Dermis blood vessel endothelial cell (primary cell): ENCODE measurements at places on chromosomes 7 and 10. TPM values are rescaled to one million over a fixed set of nuclear protein-coding genes. Genes with fewer than 3 reads are reported as not detected.

CDC123 gene
- 149 and 233 TPM in 2 replicates for total RNA-seq

MAP3K8 gene
- total RNA-seq = 2.5 and 6.3 TPM in 2 replicates

STN1 gene
- total RNA-seq = 39.4 and 39.5 TPM in 2 replicates

PARD3 gene
- 36.4 and 54.7 TPM in 2 replicates for total RNA-seq

MET gene
- 66.4 and 113 TPM in 2 replicates for total RNA-seq

WNT8B gene
- total RNA-seq = not detected in 2 replicates

CNPY1 gene
- not detected in 2 replicates for total RNA-seq

PALD1 gene
- total RNA-seq = 248 and 276 TPM in 2 replicates

HMX3 gene
- not detected in 2 replicates for total RNA-seq

IRF5 gene
- 0.09 and 0.17 TPM in 2 replicates for total RNA-seq

STRIP2 gene
- total RNA-seq = 2.7 and 6.1 TPM in 2 replicates

UNCX gene
- not detected in 2 replicates for total RNA-seq

ASZ1 gene
- not detected in 2 replicates for total RNA-seq

GIMAP2 gene
- total RNA-seq = 75.9 and 87.0 TPM in 2 replicates

AUTS2 gene
- 0.60 and 1.2 TPM in 2 replicates for total RNA-seq

OPN1SW gene
- not detected in 2 replicates for total RNA-seq

FAM25A gene
- total RNA-seq = not detected in 2 replicates

DDIT4 gene
- total RNA-seq = 146 and 173 TPM in 2 replicates

FAM149B1 gene
- 26.0 and 26.9 TPM in 2 replicates for total RNA-seq

PRTFDC1 gene
- 8.0 and 13.2 TPM in 2 replicates for total RNA-seq

IL2RA gene
- total RNA-seq = not detected in 2 replicates

OR6V1 gene
- not detected in 2 replicates for total RNA-seq

TAC1 gene
- not detected in 2 replicates for total RNA-seq

EPO gene
- total RNA-seq = not detected in 2 replicates

GPR15LG gene
- 0.47 TPM in 1 of 2 replicates, not detected in the other for total RNA-seq

RBP3 gene
- total RNA-seq = not detected in 2 replicates

AKR1B15 gene
- not detected in 2 replicates for total RNA-seq

OR2A5 gene
- not detected in 2 replicates for total RNA-seq

MUC3A gene
- total RNA-seq = 0.19 TPM in 1 of 2 replicates, not detected in the other

MYL10 gene
- total RNA-seq = not detected in 2 replicates
